Dermis microvascular lymphatic vessel endothelial cell (primary cell): ENCODE measurements at places on chromosomes 11 and 22.

- DNase-seq, result peak; percentile 88
Measured at GRCh38 chr11:100827934-100828661, 141.0 kb downstream of the ARHGAP42 start.

DNA sequence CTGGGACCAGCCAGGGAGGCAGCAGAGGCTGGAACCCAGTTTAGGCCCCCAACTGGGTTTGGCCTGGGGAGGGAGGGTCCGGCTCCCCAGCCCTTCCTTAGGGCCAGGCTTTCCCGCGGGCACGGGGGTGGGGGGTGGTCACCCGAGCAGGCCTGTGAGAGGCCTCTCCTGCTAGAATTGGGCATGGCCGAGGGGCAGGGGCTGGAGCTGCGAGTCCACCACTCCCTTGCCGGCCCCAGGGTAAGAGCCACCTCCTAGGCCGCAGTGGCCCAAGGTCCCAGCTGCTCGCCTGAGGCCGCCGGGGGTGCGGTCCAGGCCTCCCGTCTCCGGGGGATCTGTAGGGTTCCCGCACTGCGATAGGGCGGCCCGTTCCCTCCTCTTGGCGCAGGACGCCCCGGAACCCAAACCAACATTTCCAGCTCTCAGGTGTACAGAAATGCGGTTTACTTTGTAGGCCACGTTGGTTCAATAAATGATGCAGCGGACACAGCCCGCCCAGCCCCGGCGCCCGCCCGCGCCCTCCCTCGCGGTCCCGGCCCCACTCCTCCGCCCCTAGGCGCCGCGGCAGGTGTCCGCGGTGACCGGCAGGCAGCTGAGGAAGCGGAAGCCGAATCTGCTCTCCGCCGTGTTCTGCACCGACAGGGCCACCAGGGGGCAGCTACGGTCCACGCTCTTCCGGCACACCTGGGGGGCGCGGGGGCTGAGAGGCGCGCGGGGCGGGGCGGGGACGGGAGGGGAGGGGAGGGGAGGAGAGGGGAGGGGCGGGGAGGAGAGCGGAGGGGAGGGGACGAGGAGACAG, 5.9 kb downstream of the LMNTD2 start:
- DNase-seq, result peak; percentile 53

DNA sequence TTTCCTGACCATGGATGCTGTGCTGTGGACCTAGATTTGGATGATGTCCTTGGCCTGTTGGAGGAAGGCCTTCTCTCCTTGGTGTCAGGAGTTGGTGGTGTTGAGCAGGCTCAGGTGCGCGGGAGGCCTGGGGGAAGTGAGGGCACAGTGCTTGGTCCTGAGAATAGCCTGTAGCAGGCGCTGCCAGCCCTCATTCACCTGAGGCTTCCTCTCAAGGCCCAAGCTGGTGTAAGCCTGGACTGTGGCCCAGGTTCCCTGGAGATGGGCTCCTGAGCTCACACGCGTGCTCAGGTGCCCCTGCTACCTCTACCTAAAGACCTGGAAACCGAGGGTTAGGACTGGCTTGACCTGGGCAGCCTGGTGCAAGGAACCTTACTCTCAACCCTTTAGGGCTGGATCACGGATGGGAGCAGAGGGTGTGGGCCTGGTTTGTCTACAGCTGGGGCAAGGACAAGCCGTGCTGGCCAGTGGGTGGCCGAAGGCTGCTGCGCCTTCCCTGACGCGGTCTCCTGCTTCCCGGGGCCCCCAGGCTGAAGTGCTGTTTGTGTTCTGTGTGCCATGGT, 7.8 kb upstream of the GRAMD4 start:
- DNase-seq, result no peak

DNA sequence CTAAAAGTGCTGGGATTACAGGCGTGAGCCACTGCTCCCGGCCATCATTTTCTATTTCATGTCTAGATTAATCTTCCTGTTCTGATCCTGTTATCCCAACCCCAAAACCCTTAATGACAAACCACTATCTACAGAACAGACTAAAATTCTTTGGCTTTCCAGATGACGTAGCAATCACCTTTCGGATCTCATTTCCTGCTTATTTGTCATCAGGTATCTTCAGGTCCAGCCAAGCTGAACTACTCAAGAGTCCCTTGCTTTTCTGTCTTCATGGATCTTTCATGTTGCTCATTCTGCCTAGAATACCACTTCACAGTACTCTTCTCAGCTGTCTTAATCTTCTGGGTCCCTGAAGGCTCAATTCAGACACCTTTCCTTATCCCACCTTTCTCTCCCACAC, 27.4 kb upstream of the IPO7 start:
- DNase-seq, result no peak

DNA sequence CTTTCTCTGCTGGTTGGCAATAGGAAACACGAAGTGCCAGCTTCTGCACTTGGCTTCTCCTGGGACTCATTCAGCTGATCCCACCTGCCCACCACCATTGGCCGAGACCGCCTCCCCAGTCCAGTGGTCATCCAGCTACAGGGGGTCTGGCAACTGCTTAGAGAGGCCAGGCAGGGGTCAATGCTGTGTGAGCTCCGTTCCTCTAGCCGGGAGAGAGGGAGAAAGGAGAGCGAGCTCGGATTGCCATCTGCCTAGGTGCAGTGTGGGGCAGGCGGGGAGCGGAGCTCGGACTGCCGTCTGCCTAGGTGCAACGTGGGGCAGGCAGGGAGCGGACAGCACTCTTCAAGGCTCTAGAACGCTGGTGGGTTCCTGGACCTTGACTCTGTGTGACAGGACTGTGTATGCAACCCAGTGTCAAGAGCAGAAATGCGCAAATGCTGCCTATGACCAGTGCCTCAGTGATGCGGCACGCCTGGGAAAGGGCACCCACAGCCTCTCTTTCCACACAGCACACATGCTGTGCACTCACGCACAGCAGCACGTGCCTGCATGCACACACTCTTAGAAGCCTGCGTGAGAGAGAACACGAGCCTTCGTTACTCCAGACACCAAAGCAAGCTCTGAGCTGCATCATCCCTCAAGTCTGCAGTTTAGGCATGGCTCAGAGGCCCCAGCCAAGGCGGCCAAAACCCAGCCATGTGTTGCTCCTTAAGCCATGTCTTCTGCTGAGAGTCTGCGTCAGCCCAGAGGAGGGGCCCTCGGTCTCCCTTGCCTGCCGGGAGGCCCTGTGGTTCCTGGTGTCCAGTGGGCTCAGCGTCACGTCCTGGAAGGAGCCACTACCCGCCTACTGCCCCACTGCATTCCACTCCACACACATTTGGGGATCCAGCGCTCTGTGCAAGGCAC, 26.8 kb upstream of the JAM3 start:
- DNase-seq, result no peak

GRCh38 chr11:113504071-113504470, 28.9 kb upstream of the DRD2 start:
- DNase-seq, result no peak

GRCh38 chr11:25562417-25562816, 769.5 kb upstream of the ANO3 start:
- no peak for DNase-seq

DNA sequence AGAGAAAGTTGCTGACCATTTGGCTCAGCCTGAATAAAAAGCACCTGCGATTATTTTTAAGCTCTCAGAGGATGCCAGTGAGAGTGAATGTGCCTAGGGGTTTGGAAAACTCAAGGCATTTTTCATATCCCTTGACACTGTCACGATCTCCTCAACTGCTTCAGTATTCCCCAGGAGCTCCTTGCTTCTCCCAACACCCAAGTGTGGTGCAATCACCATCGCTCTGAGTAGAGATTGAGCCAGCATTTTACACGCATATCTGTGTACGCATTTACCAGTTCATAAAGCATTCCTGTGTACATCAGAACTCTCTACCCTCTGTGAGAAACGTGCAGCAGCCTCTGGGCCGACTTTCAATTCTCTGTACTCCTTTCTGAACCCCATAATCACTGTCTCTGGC, 1.3 kb downstream of the SRRD start:
- DNase-seq, result no peak

DNA sequence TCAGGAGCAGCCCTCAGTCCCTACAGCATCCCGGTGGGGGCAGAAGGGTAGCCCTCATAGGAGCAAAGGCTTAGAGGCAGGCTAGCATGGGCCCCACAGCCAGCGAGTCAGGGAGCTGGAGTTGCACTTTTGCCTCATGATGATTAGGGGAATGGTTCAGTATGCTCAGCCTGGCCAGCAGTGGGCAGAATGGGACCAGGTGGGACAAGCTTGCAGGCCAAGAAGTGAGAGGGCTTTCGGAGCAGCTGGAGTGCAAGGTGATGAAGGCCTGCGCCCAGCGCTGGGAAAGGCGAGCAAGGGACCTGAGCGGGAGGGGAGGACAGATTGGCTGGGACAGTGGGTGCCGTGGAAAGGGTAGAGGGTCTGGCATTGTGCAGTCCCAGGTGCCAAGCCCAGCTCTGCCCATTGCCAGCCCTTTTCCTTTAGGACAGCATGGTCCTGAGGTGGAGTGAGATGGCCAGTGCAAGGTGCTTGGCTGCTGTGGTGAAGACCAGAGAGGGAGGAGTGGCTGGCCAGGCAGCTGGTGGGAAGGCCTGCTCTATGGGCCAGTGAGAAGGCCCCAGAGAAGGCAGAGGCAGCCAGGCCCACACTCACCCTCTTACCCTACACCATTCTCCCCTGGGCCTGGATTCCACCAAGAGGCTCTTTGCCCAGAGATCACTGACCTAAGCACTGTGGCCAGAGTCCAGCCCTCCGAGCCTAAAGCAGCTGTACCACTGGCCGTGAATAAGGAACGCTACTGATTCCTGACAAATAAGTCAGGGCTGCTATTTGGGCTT, 47.9 kb upstream of the SUSD2 start:
- DNase-seq, result peak; percentile 21

GRCh38 chr22:27022274-27022895, 365.0 kb downstream of the MIAT start:
- no peak for DNase-seq

DNA sequence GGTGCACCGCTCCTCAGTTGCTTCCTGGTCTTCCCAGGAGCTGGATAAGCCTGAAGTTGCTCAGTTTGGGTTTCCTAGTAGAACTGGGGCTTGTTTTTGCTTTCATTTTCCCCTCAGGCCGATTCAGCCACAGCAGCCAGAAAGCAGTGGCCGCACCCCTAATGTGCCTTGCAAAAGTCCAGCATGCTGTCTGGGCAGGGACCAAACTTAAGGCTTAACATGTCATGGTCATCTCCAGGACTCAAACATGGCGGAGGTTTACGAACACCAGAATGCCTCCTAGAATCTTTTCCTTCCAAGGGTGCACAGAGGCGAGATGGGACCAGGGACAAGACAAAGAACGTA, 2.5 kb downstream of the GNG3 start:
- peak; percentile 32 for DNase-seq

DNA sequence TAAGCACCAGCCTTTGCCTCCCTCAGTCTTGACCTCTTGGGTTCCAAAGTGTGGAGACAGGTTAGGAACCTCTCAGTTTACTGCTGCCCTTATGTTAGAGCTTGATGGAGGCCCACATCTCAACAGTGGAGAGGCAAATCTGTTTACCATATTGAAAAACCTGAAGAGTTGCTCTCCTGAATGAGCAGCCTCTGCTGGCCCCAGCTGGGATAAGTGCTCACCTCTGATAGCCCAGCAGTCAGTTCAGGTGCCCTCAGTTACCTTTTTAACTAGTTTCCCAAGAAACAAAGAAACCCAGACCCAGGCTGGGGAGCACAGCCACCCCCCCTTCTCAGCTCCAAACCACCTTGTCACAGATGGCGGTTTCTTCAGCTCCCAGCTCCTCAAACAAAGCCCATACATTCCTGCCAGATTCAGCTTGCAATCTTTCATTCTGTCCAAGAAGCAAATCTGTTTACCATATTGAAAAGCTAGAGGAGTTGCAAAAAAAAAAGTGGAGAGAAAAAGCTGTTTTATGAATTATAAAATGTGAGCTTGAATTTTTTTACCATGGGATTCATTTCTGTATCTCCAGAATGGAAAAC, 57.2 kb downstream of the PPFIBP2 start:
- no peak for DNase-seq

- no peak for DNase-seq
Measured at GRCh38 chr11:45094958-45095690, 51.3 kb upstream of the PRDM11 start.

DNA sequence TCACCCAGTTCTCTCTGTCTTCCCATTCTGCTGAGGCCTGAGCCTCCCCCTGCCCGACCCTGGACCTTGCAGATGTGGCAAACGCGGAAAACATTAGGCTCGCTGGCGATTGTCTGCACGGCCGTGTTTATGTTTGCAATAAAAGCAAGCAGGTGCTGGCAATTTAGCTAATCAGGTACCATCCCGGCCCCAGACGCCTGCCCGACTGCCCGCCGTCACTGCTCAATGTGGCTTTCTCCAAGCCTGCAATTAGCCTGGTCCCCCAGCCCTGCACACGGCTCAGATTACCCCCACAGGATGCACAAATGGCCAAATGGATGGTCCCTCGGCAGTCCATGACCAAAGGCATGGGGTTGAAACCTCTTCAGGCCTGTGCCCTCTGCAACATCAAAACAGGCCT, 259.7 kb downstream of the MN1 start:
- no peak for DNase-seq

DNA sequence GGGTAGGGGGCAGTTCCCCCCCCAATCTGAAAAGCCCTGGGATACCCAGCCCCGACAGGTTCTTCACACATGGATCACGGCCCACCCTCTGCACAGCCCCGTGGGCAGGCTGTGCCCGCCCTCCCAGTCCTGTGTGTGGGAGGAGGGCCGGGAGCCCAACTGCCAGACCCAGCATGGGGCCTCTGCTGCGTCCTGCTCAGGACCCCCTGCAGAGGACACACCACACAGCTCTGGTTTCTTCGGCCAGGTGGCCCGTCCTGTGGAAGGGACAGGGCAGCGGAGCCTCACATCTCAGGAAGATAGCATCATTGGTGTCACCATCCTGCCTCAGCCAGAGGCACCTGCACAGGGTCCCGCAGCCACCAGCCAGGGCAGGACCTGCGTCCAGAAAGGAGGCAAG, 396.0 kb downstream of the TBC1D22A start:
- DNase-seq, result no peak

DNA sequence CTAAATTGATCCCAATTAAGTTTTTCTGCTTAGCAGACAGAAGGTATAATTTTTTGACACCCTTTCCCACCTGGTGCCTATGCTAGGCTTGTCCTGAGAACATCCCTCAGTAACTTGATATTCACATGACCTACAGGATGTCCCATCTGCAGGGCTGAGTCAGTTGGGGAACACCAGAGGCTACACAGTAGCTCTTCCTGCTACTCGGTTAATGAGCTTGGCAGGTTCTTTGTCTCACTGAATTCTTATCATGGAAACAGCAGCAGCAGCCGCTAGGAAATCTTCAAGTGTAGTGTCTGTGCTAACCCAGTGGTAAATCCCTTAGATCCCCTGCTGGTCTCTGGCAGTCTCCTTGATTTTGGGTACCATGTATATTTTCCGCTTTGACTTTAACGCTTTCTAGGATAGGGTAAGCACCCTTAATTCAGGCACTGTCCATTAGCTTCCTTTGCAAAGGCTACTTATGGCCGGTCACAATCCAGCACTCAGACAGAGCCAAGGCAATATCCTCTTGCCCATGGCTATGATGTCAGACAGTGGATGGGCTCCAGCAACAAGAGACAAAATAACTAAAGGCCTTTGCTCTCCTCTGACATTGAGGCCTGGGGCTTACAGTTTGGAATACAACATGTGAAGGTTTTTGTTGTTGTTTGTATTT, 8.5 kb downstream of the MRPL16 start:
- peak; percentile 36 for DNase-seq
